ENCODE measurements at places on chromosomes 13 and 19.

GRCh38 chr13:44867825-44868224 is 121.4 kb downstream of the NUFIP1 start:
- DNase-seq: no peak

GRCh38 chr19:41926028-41926762 is 2.1 kb downstream of the ERFL start:
- DNase-seq: no peak

DNA sequence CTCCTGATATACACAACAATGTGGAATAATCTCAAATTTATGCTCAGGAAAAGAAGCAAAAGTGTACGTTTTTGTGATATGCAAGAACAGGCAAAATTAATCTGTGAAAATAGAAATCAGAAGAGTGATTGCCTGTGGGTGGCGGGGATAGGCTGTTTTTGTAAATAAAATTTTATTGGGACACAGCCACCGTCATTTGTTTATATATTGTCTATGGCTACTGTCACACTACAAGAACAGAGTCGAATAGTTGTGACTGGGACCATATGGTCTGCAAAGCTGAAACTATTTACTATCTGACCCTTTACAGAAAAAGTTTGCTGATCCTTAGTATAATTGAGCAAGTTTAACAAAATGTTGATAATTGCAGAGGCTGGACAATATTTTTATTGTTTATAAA is 269.5 kb upstream of the HTR2A start:
- DNase-seq: no peak

- DNase-seq: no peak
Measured at GRCh38 chr19:18897094-18898029, 1.4 kb upstream of the CERS1 start.

Measured in epithelial cell of prostate (primary cell).